Activated CD4-positive, alpha-beta memory T cell treated with anti-CD3 and anti-CD28 coated beads, Interleukin-2, amount 10 ng/mL, durations not matched to agents 7 days and 5 days (primary cell): ENCODE measurements at places on chromosomes 5 and 9. TPM values are rescaled to one million over a fixed set of nuclear protein-coding genes. Genes with fewer than 3 reads are reported as not detected.

GRCh38 chr5:153598099-153598498, 107.6 kb downstream of the GRIA1 start:
- no peak for DNase-seq

Gene GABRB2
- not detected for total RNA-seq

Gene EIF4E1B
- not detected for total RNA-seq

Gene FOXB2
- not detected for total RNA-seq

GRCh38 chr5:80187421-80188090, 68.3 kb downstream of the SERINC5 start:
- DNase-seq, result no peak

- DNase-seq, result no peak
Measured at GRCh38 chr5:142122121-142122520, 13.5 kb downstream of the NDFIP1 start.

DNA sequence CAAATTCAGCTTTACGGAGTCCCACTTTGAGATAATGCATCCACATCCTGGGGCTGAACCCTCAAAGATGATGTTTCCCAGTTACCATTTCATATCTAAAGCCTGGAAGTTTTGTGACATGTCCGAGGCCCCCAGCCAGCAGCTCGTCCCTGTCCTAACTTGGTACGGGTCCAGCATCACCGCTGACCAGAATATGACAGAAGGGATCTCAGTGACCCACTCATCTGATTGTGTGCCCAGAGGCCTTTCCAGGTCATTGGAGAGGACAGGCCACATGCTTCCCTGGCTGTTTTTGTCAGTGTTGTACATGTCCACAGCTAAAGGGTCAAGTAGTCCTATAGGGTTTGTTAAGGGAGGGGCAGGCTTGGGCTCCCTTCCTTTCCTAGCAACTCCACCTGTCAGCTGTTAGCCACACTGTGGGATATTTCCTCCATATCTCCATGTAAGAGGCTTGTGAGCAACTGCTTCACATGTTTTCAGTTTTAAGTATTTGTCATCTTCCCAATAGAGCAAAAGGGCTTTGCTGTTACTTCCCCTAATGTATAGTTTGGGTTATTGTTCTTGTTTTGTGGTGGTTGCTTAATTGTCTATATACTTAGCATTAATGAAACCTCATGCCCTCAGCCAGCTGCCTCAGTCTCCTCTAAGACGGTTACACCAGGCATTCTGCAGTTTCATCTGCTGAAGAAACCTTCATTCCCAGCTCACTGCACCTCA, 33.4 kb downstream of the SECISBP2 start:
- no peak for DNase-seq

Gene TXNDC8
- total RNA-seq, result not detected

GRCh38 chr5:157819502-157820115, 39.3 kb downstream of the CLINT1 start:
- DNase-seq, result no peak

GRCh38 chr5:99030906-99031440, 102.2 kb upstream of the CHD1 start:
- no peak for DNase-seq

DNA sequence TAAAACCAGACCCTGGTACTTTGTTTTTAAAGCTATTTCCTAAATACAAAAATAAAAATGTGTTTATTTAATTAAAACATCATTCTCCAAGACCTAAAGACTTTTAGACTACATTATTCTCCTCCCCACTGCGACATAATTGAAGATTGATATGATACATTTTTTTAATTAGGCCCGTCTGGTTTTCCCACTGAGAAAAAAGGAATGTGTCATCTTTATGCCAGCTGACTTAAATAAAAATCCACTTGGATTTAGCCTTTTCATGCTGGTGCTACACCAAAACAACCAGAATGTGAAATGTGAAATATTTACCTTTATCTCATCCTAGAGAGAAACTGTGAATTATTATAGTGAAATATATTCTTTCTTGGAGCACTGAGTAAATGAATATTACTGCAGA, 155.5 kb upstream of the PPP1R2B start:
- DNase-seq, result no peak

- DNase-seq, result no peak
Measured at GRCh38 chr5:169114466-169115065, 186.4 kb downstream of the SLIT3 start.
